ENCODE measurements at places on chromosomes 4 and X. TPM values are rescaled to one million over a fixed set of nuclear protein-coding genes. Genes with fewer than 3 reads are reported as not detected.

DNA sequence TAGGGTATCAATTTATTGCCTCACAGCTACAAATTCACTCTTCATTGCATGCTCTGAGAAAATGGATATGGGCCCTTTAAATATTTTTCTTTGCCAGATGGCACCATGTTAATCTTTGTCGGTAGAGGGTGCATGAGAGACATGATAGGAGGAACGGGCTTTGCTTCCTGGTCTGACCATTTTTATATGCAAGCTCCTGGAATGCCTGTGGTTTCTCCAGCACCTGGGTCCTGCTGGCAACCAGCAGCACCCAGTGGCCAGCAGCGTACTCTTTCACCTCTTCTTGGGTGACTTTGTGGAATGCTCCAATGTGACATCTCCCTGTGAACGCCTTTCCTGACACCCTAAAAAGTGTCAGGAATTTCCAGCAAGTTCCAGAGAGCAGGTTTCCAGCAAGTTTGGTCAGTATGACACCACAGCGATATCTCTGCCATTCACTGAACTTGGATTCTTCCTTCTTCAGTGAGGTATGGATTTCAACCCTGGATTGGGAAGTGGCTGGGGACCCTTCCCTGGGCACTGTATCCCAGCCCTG, 140.3 kb upstream of the PGRMC2 start:
- no peak for DNase-seq

- DNase-seq: no peak
These were observed 324.6 kb upstream of the MAGEB2 start for GRCh38 chrX:29890646-29891200.

DNA sequence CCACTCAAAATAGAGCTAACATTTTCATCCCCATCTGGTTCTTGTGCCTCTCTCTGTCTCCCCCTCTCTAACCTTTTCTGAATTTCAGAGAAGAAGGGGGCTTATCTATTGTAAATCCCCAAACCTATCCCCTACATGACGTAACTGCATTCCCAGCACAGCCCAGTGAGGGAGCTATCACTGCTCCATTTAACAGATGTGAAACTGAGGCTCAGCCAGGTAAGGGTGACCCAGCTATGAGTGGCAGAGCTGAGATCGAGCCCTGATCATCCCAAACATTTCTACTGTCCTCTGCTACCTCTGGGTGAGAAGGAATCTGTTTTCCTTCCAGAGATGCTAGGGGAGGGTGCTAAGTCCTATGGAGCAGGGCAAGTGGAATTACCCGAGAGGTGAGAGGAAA, 107.5 kb downstream of the SLC2A9 start:
- DNase-seq: no peak

GRCh38 chrX:27884654-27885053, 76.9 kb downstream of the MAGEB10 start:
- no peak for DNase-seq

DNA sequence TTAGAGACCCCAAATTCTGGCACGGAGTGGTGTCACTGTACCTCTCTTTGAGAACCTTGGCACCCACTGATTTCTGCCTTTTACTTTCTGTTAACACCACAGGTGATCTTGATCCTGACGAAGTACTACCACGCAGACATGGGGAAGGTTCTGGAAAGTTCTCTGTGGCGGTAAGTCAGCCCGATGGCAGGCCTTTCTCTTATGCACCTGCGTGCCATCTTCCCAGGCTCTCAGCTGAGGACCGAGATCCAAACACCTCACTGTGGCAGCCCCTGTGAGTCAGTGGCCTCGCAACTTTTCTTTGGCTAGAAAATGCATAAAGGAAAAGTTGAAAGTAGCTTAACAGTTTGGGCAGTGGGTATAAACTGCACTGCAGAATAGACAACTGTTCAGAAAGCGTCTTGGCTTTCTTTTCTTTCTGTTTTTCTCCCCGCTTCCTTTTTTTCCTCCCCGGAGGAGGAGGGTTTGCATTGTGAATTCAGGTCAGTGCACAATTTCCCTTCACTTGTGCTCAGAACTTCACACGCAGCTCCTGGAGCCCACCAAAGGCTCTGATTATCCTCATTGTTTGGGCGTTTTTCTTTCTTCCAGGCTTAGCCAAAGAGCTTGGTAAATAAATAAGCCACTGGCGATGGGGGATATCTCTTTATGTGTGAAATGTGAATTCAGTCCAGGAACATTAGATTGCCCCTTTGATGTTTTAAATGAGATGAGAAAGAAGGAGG, 38.4 kb downstream of the PSAPL1 start:
- DNase-seq: no peak

DNA sequence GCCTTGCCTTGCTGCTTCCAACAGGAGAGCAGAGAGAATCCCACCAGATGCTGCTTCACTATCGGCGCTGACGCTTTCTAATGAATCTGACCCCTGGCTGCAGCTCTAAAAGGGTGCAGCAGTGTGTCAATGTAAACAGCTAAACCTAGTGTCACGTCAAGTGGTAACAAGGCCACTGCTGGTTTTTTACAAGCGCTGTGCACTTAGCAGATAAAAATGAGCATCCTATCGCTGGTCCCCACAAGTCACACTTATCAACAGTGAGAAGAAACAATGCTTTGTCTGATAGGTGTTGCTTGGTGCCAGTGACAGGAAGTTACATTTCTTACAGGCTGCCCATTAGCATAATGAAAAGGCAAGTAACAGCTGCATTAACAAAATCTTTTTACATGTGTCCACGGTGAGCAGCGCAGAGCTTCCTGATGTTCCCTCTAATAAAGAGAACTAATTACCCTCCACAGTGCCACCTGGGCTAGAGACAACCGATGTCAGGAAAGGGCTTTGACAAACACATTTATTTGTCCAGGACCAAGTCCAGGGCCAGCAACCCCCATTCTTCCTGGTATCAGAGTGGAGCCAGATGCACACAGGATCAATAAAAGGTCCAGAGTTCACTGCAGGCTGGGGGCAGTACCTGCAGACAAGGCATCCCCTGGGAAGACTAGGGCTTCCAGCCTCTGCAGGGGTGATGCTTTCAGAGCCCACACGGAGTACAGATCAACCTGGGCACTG, 176.0 kb downstream of the MGST2 start:
- no peak for DNase-seq

- no peak for DNase-seq
These were observed 81.3 kb downstream of the ARHGAP24 start for GRCh38 chr4:85556283-85556682.

DNA sequence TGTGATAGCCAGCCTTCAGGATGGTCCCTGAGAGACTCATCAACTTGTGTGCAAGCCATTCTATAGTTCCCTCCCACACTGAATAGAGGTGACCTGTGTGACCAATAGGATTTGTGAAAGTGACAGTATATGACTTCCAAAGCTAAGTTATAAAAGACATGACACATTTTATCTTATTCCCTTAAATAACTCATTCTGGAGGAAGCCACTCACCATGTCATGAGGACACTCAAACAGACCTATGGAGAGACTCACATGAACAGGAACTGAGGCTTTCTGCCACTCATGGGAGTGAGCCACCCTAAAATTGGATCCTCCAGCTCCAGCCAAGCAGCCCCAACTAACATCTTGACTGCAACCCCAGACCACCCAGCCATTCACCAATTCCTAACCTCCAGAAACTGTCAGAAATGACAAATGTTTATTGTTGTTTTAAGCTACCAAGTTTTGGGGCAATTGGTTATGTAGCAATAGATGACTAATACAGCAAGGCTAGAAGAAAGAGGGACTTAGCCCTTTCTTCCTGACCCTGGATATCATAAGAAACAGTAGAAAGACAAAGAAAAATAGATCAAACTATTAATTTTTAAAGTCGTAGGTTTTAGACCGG, 9.0 kb upstream of the CHIC2 start:
- no peak for DNase-seq

DNA sequence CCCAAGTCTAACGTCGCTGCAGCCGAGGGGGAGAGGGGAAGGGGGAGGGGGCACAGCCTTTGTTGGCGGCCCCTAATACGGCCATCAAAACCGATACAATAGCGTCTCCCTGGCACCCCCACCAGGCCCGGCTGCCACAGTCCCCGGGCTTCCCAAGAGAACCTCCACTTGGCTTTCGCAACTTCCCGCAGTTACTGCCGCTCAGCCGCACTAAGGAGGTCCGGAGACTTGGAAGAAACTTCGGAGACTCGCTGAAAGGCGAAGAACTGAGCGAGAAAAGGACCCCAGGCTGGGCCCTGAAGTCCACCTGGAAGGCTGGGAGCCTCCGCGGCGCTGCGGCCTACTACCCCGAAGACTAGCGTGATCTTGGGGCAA, 2.8 kb downstream of the NKX6-1 start:
- no peak for DNase-seq

DNA sequence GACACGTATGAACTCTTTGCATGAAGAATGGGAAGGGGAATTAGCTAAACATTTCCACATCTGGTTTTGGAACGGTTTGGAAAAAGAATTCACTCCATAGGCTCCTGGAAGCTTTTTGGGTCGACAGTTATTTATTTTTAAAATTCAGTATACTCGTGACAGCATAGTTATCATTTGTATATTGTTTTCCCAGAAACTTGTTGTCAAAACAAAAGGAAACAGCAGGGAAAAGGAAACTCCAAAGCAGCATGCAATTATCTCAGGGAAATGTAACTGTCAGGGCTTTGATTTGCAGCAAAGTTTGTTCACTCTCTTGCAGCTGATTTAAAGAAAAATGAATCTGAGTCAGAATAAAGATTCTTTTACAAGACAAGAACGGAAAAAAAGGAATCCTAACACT, 86.5 kb downstream of the PLAC1 start:
- no peak for DNase-seq

GRCh38 chr4:56940971-56941370, 33.3 kb downstream of the REST start:
- no peak for DNase-seq

GRCh38 chr4:32841217-32841616, 2121.0 kb downstream of the PCDH7 start:
- DNase-seq: no peak

DNA sequence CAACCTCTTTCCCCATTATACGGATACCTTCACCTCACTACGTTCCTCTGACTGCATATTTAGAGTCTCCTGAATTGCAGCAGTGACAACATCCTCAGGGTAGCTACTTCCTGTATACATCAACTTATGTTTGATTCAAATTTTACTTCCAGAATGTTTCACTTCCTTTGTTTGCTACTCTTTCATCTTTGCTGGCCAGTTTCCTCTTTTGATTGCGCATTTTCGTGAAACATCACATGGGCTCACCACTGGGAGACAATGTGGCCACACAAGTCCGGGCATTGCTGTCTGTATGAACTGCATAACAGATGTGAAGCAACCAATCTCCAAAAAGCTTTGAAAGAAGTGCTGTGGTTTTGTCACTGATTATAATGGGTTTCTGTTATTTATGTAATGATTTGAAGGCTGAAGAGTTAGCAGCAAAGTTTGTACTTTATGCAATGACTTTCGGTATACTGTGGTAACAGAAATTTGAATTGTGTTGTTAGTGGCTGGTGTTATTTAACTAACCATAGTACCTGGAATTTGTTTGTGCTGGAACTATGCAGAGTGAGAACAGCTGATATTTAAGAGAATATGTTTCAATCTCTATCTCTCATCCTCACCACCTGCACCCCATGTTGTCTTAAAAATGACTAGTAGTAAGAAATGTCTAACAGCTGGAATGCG, 7.4 kb downstream of the SNCA start:
- no peak for DNase-seq

GRCh38 chr4:4735870-4736269, 123.6 kb upstream of the MSX1 start:
- peak; percentile 66 for DNase-seq

GRCh38 chrX:50495616-50496015, 25.0 kb upstream of the DGKK start:
- DNase-seq: no peak

GRCh38 chr4:126269106-126269505, 954.4 kb downstream of the FAT4 start:
- no peak for DNase-seq

DNA sequence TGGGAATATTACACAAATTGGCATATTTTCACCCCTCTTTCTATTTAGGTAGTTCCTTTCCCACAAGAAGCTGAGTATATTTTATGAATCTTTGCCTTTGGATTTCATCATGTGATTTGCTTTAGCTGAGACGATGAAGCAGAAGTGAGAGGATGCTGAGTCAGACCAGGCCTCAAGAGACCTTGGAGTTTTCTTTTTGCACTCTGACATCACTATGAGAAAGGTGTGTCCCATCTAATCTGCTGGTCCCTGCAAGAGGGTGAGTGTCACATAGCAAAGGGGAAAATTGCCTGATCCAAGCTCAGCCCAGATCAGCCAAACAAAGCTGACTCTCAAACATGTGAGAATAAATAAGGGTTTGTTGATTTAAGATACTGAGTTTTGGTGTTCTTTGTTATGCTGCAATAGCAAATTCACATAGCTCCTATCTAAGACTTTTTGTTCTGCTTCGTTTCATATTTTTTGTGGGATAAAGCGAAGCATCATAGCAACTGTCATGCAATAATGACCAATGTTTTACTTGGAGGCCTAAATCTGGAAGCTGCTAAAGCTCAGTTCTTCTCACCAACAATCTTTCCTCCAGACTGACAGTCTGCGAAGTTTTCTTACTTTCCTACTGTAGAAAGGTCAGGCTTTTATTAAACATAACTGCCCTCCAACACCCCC, 176.9 kb downstream of the PDHA2 start:
- DNase-seq: no peak

- no peak for DNase-seq
These were observed 123.5 kb downstream of the ZNF827 start for GRCh38 chr4:145815027-145815612.

GRCh38 chr4:93788712-93789111, 39.8 kb upstream of the ATOH1 start:
- DNase-seq: no peak

DNA sequence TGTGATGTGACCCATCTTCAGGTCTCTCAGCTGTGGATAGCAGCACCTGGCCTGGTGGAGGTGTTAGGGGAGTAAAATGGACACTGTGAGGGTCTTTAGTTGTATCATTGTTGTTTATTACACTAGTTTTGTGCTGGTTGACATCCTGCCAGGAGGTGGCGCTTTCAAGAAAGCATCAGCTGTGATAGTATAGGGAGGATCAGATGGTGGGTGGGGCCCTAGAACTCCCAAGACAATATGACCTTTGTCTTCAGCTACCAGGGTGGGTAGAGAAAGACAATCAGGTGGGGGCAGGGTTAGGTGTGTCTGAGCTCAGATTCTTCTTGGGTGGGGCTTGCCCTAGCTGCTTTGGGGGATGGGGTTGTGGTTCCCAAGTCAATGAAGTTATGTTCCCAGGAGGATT, 162.8 kb downstream of the PPP1R2C start:
- no peak for DNase-seq

- DNase-seq: no peak
These were observed 179.0 kb upstream of the RASGEF1B start for GRCh38 chr4:81650606-81651242.

PCGF3 gene
- total RNA-seq: 59.6 TPM

HTRA3 gene
- total RNA-seq: 1.7 TPM

CT45A6 gene
- total RNA-seq: not detected

EMCN gene
- 48.1 TPM for total RNA-seq

IL2 gene
- total RNA-seq: not detected

TEX11 gene
- 0.28 TPM for total RNA-seq

KLHL15 gene
- total RNA-seq: 7.2 TPM

PPBP gene
- total RNA-seq: not detected

MAGEB1 gene
- total RNA-seq: not detected

ARHGAP36 gene
- 0.13 TPM for total RNA-seq

TKTL2 gene
- total RNA-seq: not detected

RHOH gene
- 14.1 TPM for total RNA-seq

ZBTB49 gene
- total RNA-seq: 5.8 TPM

All from kidney (tissue), 22 donors.